ENCODE measurements at places on chromosomes 2 and 18.
A peak's percentile ranks its signal among the peaks of the same experiment; 100 is the strongest.

DNA sequence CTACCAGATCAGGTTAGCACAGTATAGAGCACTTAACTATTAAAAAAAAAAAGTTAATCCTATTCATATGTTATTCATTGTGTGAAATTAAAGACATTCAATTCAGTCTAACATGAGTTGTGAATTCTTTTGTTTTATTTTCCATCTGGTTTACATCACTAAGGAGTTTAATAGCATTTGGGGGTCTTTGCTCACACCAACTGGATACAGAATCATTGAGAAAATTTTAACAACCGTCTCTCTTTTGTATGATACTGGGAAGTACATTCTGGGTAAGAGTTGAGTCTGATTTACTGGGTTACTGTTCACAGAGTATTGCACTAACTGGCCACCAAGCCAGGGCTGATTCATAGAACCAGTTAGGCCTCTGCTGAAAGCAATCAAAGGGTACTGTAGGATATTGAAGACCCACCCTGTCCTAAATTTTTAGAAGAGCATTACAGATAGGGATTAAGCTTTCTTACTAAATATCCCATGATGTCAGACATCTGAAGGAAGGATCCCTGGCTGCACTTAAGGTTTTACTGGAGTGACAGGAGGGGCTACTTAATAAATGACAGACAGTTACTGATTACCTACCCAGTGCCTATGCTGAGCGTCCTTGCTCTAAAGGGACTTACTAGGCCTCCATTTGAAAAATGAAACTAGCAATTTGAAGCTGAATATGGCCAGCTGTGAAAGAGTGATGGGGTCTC, 387.9 kb downstream of the SETBP1 start:
- no peak for DNase-seq

DNA sequence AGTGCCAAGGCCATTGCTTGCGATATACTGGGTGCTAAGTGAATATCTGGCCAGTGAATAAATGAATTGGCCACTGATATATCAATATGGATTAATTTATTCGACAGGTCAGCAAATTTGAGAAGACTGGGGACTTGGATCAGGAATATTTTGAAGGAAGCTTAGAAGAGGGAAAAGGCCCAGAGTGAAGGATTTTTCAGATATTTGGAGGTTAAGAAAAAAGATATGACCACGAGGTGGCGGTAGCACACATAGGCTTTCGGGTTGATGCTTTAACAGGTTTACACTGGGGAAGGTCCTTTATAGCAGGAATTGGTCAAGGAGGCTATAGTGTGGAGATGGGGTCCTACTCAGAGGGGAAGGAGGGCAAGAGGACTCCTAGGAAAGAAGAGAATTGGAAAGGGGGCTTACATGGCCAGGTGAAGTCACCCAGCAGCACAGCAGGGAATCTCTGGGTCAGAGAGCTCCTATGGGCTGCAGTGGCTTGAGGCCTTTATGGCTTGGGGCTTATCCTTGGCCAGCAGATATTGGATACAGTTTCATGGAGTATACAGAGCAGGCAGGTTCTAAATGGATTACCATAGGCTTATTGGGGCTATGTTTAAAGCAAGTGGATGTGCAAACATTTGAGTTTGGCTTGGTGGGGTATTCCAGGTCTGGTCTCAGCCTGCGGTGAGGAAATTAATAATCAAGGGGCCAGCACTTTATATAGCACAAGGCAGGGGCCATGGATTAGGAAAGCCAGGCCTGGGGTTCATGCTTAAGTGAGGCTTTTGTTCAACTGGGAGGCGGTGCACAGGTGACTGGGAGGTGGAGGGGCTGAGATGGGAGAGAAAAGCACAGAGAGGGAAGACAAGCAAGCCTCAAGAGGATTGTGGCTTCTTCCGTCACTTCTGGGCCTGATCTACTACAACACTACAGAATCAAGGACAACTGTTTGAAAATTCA, 9.7 kb downstream of the IL1RN start:
- DNase-seq, result peak; percentile 51

DNA sequence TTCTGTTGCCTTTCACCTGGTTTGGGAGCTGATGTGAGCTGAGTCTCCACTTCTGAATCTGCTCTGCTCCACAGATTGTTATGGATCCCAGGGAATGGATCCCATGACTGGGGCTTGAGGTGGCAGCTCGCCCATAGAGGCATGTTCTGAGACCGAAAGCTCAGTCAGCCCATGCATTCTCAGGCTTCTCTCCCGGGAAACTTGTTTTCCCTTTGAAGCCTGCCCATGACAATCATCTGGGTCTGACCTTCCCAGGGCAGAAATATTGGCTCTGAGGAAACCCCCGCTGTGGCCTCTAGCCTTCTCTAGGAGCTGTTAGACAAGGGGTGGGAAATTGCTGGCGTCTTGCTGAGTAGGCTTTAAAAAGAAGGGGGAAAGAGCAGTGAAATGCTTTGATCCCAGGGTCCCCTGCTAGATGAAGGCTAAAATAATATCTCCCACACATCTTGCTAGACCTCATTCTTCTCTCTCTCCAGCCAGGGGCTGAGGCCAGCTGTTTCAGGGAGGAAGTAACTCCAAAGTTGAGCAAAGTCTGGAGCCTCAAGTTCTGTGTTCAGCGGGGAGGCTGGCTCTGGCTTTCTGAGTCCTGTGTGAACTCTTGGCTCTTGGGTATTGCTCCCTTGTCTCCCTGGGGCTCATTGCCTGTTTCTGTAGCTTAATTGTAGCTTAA, 2.0 kb downstream of the VAMP8 start:
- DNase-seq, result no peak

DNA sequence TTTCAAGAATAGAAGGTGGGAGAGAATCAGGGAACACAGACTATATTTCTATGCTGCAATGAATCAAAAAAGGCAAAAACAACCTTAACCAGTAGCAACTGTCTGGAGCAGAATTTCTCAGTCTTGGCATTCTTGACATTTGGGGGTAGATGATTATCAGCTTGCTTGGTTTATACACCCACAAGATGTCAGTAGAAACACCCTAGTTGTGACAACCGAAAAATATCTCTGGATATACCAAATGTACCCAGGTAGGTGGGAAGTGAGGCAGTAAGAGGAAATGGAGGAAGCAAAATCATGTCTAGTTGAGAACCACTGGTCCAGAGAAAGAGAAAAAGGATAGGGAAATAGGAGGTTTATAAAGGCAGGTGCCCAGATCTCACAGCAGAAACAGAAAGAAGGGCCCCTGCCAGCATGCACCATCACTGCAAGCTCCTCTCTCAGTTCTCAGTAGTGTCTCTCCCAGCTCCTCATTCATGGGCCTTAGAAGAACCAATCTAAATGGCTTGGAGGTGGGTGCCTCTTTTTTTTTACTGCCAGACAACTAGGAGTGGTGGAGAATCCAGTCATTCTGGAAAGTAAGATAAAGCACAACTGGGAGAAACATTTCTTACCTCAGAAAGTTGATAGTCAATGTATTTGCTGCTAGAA, 50.4 kb downstream of the MBD2 start:
- DNase-seq, result no peak

DNA sequence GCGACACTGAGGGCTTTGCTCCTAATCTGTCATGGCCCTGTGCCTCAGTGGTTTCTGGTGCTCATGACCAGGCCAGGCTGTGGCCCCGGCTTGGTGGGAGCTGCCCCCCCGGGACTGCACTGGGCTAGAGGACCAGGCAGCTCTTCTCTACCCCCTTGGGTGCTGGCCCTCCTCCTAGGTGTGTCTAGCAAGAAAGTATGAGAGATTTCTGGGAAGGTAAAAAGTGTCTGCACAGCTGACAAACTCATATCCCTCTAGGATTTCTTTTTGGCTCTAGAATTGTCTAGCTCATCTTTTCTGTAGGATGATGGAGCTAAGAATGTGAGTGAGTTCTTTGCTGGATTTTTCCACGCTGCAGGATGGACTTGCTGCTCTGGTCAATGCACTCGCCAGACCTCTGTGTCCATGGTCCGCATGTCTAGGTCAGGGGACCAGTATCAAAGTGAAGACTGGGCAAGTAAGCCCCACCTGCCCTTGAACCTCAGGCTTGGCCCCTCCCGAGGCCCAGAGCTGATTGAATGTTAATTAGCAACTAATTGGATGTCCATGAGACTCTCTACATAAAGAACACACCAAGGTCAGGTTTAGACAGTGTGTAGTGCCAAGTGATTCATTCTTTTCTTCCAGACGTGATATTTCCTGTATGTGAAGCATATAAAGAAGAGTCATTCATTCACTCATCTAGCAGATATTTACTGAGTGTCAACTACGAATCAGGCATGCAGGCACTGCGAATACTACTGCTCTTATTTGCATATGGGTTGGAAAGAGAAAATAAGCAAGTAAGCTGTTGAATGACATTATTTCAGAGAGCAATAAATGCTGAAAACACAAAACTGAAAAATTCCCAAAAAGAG, 15.6 kb upstream of the PSD4 start:
- peak; percentile 18 for DNase-seq

- DNase-seq, result no peak
Measured at GRCh38 chr2:168439536-168439935, 16.5 kb upstream of the CERS6 start.

DNA sequence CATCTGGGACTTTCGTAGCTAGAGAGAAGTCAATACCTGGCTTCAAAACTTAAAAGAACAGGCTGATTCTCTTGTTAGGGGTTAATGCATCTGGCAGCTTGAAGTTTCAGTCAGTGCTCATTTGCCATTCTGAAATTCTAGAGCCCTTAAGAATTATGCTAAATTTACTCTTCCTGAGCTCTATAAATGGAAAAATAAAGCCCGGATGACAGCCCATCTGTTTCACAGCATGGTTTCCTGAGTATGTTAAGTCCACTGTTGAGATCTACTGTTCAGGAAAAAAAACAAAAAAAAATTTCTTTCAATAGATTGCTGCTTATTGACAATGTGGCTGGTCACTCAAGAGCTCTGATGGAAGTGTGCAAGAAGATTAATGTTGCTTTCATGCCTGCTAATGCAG, 101.3 kb upstream of the RPE start:
- no peak for DNase-seq

GRCh38 chr2:85886590-85886989, 2.2 kb downstream of the ST3GAL5 start:
- DNase-seq, result no peak

- DNase-seq, result no peak
Measured at GRCh38 chr2:113406114-113406513, 31.4 kb upstream of the ZNG1B start.

DNA sequence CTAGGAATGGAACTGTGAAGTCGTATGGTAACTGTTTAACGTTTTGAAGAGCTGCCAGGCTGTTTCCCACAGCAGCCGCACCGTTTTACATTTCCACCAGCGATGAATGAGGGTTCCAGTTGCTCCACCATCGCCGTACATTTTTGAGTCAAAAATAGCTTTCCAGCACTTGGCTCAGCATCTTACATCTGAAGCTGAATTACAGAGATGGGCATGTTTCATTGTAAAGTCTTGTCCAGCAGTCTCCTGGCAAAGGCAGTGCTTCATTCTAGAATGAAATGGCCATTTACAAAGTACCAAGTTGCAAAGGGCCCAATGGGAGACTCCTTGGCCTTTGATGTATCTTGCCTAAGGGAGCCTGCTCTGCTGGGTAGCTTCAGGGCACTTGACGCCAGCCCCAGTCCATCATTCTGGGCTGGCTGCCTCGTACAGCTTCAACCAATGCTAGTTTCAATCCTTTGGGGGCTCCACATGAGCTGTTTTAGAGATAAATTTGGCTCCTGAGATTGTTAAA, 45.1 kb downstream of the ATIC start:
- DNase-seq, result no peak

GRCh38 chr2:222296311-222296741, 2.5 kb downstream of the PAX3 start:
- DNase-seq, result no peak

DNA sequence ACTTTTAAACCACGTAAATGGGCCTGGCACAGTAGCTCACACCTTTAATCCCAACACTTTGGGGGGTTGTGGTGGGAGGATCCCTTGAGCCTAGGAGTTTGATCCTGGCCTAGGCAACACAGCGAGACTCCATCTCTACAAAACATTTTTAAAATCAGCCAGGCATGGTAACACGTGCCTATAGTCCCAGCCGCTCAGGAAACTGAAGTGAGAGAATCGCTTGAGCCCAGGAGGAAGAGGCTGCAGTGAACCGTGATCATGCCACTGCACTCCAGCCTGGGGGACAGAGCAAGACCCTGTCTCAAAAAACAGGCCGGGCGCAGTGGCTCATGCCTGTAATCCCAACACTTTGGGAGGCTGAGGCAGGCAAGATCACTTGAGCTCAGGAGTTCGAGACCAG, 12.2 kb downstream of the ROCK1 start:
- DNase-seq, result no peak

All from activated CD8-positive, alpha-beta memory T cell treated with anti-CD3 and anti-CD28 coated beads, Interleukin-2, amount 10 ng/mL, durations not matched to agents 7 days and 5 days (primary cell).